Stimulated activated CD4-positive, alpha-beta T cell treated with anti-CD3 and anti-CD28 coated beads, Interleukin-15, amount 100 ng/mL, for 48 hours (primary cell): ENCODE measurements at places on chromosomes 1 and 21.

- no peak for DNase-seq
These were observed 8.3 kb downstream of the TTLL10 start for GRCh38 chr1:1181938-1182410.

DNA sequence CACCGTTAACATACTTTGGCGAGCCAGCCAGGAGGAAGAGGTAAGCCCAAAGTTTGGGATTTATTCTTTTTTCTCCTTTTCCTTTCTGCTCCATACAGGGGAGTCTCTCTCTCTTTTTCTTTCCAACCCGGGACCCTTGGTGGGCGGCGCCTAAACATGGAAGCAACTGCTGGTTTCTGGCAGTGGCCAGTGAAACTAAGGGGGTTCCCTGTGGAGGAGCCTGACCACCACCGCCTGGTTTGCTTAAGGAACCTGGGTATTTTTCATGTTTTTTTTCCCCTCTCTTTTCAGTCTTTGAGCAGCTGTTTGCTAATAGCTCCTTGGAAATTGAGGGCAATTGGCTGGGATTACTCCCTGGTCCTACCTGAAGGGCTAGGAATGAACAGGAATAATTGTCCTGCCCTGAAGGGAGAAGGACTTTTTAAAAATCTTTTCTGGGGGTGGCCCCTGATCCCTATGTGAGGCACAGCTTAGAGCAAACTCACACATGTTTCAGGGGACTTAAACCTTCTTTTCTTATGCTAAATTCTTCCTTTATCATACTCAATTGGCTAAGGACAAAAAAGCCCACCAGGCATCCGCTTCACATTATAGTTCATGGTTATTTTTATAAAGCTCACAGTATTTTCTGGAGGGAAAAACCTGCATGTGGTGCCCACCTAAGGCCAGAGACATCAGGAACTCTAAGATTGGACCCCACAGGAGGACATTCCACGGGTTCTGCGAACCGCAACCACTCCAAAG, 61.3 kb upstream of the PLD5 start:
- no peak for DNase-seq

DNA sequence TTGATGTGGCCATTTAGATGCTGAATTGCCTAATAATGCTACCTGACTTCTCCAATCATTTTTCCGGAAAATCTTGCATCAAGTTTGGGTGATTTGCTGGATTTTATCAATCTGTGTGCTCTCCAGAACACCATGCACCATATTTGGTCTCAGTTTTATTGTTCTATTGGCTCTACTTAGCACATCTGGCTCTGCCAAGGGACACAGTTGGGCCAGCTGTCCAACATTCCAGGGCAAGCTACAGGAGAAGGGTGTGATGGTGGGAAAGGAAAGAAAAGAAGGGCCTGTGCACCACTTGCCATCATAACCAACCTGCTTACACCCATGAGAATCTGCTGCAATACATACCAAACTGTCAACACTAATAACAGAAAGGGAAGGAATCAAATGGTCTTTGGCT, 90.2 kb upstream of the NFIA start:
- DNase-seq, result no peak

DNA sequence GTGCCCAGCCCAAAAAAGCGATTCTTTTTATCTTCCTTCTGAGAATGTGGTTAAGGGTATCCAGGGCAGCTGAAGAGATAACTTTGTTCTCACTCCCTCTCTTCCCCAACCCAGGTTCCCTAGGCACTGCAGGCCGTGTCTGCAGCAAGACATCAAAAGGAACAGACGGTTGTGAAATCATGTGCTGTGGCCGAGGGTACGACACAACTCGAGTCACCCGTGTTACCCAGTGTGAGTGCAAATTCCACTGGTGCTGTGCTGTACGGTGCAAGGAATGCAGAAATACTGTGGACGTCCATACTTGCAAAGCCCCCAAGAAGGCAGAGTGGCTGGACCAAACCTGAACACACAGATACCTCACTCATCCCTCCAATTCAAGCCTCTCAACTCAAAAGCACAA, 11.4 kb downstream of the WNT2B start:
- DNase-seq, result no peak

DNA sequence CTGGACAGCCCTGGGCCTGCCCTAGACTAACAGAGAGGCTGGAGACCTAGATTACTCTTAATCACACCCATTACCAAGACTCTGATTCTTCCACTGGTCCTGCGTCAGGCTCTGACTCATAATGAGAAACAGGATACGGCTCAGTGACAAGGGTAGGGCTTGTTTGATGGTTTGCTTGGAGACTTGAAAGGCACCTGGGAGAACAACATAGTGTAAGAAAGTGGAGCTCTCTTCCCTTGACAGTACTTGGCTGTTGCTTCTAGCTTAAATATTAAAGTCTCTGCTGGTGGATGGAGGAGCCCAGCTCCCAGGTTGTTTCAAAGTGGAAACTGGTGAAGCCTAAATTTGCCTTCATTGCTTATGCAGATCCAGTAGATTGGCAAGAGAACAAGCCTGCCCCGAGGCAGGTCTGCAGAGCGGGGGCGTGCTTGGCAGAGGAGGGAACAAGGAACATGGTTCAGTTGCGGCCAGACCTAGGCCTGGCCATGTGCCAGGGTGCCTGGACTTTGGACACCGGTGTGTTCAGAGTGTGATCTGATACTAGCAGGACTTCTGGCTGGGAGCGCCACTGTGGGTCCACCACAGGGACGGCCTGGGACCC, 480.6 kb downstream of the CAMTA1 start:
- no peak for DNase-seq

DNA sequence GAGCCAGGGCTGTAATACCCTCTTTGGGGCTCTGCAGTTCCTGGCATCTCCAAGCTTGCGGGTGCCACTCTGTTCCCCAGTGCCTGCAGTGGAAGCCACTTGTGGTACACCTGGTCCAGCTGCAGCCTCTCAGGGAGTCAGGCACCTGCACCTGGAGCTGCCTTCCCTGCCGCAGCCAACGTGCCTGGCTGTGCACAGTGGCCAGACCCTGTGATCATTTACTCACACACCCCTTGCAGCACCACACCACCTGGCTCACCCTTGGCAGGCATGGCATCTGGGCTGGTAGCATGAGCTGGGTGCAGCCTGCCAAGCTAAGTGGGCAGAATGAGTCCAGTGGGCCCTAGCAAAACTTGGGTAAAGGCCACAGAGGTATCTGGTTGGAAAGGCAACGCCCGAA, 51.1 kb upstream of the NTPCR start:
- DNase-seq, result no peak

GRCh38 chr1:38203441-38203840, 156.8 kb upstream of the POU3F1 start:
- DNase-seq, result no peak

- DNase-seq, result no peak
These were observed 135.1 kb downstream of the ZSCAN20 start for GRCh38 chr1:33607444-33608005.

DNA sequence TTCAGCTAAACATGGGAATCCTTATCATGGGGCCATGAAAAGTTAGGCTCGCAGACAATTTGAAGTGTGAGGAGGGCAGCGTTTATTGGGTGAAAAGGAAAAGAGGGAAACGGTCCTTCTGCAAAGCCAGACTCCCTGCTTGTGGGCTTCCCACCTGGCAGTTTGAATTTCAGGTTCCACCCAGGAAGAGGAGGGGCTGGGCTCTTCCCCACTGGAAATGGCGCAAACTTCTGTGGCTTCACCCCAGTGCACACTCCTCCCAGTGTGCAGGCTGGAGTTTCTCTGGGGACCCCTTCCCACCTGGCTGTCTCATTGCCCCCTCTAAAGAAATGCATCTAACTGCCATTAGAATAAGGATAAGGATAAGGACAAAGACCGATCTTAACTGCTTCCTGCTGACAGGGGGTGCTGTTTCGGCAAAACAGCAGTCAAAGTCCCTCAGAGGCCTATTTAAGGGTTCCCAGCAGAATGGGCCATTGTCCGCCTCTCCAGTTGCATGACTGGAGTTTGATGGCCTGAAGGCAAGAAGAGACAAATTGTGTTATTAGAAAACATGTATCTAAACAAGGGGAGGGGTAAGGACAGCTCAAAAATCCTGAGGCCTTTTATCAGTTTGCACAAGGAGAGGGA, 20.4 kb downstream of the AIM2 start:
- DNase-seq, result no peak

DNA sequence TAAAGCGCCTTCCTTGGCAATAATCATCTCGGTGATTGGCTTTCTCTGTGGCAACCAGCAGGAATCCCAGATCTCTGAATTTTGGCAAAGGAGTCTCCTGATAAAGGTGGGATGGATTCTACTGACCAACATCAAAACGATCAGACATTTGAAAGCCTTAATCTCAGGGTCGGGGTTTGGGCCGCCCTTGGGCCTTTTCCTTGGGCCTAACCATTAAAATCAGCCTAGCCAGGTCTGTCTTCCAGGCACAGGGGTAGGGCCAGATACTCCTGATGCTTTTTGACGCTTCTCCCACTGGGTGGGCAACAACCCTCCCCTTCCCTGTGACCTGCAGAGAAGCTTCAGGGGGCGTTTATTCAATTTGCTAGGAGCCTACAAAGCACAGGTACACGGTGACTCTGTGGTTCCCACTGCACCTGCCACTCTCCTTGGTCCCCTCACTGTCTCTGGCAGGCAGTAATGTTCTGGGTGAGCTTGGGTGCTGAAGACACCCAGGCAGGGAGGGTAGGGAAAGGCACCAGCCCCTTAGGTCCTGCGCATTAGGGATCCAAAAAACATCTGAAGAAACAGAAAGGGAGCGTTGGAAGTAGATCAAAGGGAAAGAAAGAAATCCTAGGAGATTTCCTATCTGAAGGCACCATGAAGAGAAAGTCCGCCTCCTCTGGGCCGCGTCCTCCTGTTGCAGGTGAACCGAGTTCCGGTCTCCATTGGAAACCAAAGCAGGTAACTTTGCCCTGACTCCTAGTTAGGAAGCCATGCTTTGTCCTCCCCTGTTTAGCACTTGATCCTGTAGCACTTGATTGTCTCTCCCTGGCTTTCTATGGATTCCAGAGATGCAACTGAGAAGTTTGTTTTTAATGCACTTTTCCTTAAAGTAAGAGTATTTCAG, 12.3 kb downstream of the RNU1-2 start:
- no peak for DNase-seq

GRCh38 chr1:232978815-232979214, 28.4 kb downstream of the NTPCR start:
- no peak for DNase-seq

GRCh38 chr1:235735621-235736020, 86.0 kb upstream of the GNG4 start:
- DNase-seq, result no peak

- no peak for DNase-seq
These were observed 19.2 kb upstream of the MTARC1 start for GRCh38 chr1:220767312-220768125.

GRCh38 chr1:57553666-57554065, 129.8 kb upstream of the DAB1 start:
- no peak for DNase-seq

DNA sequence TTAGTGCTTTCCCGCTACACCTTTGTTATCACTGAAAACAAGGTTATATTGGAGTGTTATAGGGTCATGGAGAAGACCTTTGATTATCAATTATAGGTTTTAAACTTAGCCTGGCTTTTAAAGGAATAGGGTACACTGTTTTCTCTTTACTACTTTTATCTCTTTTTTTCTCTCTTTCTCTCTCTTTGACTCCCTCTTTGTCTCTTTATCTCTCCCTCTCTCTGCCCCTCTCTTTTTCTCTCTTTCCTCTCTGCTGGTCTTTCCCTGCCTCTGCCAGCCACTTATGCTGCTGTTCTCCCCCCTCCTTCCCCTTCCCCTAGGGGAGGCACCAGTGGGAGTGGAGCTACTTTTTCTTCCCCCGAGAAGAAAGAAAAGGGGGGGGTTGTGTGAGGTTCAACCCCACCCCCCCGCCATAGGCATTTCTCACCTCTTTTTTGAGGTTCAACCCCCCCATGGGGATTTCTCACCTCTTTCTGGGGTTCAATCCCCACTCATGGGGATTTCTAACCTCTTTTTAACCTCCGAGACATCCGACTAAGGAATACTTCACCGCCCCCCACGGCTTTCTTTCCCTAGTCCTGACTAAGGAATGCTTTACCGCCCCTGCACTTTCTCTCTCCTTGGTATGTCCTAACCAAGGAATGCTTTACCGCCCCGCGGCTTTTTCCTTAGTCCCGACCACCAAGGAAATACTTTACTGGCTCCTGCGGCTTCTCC, 17.2 kb upstream of the ZBTB8B start:
- DNase-seq, result no peak

DNA sequence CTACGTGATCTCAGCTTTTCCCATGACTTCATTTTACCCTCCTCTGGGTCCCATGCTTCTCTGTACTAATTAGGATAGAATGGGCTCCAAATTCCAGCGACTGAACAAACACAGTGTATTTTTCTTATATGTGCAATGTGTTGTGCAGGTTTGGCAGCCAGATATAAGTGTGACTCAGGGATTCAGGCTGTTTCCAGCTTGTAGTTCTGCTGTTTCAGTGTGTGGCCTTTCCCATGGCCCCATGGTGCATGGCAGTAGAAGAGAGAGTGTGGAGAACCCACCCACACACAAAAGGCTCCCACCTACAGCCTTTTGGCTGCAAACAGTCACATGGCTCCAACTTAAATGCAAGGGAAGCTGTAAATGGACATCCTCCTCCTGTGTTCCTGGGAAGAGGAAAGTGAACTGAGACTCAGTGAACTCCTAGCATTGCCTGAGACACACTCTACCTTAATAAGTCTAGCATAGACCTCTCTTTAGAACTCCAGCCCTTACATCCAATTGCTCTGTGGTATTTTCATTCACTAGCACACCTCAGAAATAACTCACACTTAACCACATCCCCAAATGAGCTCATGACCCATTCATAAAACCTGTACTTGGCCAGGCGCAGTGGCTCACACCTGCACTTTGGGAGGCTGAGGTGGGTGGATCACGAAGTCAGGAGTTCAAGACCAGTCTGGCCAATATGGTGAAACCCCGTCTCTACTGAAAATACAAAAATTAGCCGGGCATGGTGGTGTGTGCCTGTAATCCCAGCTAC, 58.7 kb downstream of the KIAA0040 start:
- no peak for DNase-seq

DNA sequence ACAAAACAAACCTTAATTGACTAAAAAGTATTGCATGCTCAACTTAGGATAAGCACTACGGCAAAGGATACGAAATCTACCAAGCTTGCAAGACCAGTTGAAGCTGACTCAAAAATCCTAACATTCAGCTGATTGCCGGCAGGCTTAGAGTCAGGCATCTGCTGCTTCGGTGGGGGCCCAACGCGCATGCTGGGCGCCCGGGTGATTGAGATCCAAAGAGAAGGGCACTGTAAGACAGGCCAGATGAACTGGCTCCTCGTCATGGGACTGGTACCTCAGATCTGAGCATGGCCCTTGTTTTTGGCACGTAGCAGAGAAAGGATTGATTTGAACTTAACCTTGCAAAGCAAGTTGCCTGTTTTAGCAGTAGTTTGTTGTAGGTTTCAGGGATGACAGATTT, 86.6 kb downstream of the PRDM2 start:
- no peak for DNase-seq

DNA sequence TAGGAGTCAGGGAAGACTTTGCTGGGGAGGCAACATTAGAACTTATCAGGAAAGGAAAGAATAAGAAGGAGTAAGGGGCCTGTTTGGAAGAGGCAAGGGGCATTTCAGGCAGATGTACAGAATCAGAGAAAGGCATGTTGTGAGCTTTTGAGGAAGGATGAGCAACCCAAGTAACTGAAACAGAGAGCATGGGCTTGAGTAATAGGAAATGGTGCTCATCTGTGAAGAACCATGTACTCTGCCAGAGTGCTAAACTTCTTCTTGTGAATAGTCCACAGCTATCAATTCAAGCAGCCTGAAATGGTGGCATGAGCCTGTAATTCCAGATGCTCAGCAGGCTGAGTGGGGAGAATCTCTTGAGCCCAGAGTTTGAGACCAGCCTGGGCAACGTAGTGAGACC, 19.2 kb upstream of the PIGK start:
- no peak for DNase-seq
